ENCODE measurements at places on chromosomes 2 and 18. TPM values are rescaled to one million over a fixed set of nuclear protein-coding genes. Genes with fewer than 3 reads are reported as not detected.
A peak's percentile ranks its signal among the peaks of the same experiment; 100 is the strongest.

The ALPP gene
- not detected for total RNA-seq

The DYNAP gene
- not detected for total RNA-seq

DNA sequence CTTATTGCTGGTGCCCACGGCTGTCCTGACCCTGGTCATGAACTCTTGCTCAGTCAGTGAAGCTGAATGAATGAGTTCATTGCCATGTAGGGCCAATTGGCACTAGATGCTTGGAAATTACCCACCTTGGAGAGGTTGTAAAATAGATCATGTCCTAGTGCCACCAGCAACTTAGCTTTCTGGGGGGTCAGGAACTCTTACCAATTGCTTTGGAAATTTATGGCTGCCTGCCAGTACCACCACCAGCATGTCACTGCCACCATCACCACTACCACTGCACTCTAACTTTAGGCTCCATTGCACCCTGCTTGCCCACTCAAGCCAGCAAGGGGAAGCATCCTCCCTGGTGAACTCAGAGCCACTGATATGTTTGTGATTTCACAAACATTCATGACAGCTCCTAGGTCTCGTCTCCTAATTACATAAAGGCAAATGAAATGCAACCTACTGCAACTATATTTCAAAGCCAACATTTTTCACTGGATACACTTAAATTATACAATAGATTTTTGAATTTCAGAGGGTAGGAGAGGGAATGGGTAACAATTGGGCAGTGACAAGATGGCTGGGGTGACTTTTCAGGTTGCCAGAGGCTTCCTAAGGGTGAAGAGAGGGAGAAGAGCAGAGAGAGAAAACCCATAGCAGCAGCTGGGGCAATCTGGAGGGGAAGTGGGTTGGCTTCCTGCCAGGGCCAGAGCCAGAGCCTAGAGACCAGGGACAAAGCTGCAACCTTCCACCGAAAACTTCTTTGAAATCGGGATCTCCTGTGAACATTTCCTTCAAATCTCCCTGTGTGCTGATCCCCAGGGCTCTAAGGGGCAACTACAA is 3.5 kb upstream of the EMILIN1 start:
- no peak for DNase-seq

DNA sequence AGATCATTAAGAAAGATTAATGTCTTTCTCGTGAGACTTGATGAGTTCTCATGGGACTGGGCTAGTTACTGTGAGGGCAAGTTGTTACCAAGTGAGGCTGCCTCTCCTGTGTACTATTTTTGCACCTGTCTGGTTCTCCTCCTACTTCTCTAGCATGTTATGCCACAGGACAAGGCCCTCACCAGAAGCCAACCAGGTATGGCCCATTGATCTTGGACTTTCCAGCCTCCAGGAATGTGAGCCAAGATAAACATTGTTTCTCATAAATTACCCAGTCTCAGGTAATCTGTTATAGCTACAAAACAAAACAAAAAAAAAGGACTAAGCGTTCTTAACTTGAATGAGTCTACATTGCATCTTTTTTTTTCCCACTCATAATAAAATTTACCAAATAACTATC is 184.1 kb downstream of the CDH7 start:
- DNase-seq: no peak

DNA sequence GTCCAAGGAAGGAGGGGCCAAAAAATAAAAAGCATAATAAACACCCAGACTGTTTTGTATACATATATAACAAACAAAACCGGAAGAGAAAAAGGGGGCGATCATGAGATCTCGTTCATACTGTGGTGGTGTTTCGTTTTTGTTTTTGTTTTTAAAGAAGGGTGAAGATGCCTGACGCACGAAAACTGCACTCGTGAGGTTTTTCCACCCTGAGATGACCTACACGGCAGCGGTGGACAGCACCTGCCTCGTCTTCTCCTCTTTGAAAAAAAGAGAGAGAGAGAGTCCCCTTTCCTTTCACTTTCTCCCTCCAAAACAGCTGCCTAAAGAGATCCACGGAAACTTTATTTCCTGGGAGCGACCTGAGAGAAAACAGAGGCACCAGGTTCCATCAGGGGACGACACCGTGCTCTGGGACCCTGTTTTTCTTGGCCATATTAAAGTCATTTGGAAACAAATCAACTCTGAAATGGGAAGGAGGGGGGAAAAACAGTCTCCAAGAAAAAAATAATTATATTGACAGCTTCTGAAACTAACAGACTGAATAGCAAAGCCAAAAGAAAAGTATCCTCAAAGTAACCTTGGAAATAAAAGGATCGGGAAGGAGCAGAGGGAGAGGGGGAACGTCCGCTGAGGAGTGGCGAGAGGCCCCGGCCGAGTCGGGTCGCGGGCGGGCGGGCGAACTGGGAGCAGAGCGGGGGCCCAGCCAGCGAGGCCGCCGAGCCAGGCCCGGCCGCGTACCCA is 3.5 kb downstream of the POU3F3 start:
- no peak for DNase-seq

- no peak for DNase-seq
Observed at GRCh38 chr2:75609937-75610508, 36.6 kb upstream of the MRPL19 start.

DNA sequence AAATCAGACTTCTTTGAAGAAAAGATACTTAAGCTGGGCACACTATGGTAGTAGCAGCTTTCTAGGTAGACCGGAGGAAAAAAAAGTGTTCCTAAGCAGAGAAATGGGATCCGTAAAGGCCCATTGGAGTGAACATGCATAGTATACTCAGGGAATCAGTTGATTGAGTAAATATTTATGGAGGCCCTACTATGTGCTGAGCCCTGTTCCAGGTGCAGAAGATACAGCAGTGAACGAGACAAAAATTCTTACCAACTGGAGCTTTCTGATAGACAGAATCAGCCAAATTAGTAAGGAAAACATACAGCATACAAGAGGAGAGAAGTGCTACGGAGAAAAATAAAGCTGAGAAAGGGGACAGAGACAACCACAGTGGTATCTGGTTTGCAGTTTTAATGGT is 28.1 kb downstream of the CRIM1 start:
- DNase-seq: no peak

- peak; percentile 75 for DNase-seq
Observed at GRCh38 chr2:112836695-112837117, at the start of gene IL1B. Gene IL1B (minus strand): TSS chr2:112836779. CDS start chr2:112836229, 550 bp downstream.

GRCh38 chr2:163682695-163683094 is 53.1 kb downstream of the FIGN start:
- peak; percentile 69 for DNase-seq

- DNase-seq: peak; percentile 65
Observed at GRCh38 chr2:11582862-11583752, 49.3 kb downstream of the GREB1 start.

Measured in LHCN-M2 (cell line).